ENCODE measurements at places on chromosomes 2 and 18. TPM values are rescaled to one million over a fixed set of nuclear protein-coding genes. Genes with fewer than 3 reads are reported as not detected.

GRCh38 chr18:12750076-12750714 is 47.4 kb downstream of the PSMG2 start:
- no peak for ATAC-seq

The SERPINB10 gene
- total RNA-seq = 2.0 TPM

GRCh38 chr18:6382963-6383362 is 31.7 kb downstream of the L3MBTL4 start:
- ATAC-seq = no peak

- ATAC-seq = no peak
Observed at GRCh38 chr2:132697556-132698205, 27.7 kb upstream of the LYPD1 start.

- no peak for ATAC-seq
Observed at GRCh38 chr18:79930020-79930642, 21.3 kb downstream of the SLC66A2 start.

DNA sequence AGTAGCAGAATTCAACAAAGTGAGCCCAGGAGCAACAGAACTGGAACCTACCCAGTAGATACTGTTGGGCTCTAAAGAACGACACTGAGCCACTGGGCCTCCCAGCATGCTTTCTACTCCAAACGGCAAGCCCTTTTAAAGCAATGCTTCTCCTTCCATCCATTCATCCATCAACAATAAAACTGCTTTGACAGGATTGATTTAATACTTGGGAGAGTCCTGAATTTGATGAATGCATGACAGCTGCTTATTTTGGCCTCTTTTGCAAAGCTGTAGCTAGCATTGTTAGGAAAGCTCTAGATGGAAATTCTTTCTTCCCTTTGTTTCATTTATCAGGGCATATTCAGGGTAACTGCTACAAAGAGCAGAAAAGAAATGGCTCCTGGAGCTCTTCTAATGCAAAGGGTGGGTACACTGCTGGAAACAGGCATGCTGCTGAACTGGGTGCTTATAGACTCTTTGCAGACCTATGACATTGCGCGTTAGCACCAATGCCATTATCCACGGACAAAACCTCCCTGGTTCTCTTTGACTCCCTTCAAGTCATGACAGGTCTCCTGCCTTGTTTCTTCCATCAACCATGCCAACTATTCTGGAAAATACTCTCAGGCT is 138.4 kb upstream of the HNRNPA3 start:
- ATAC-seq = no peak

The TBR1 gene
- total RNA-seq = not detected

DNA sequence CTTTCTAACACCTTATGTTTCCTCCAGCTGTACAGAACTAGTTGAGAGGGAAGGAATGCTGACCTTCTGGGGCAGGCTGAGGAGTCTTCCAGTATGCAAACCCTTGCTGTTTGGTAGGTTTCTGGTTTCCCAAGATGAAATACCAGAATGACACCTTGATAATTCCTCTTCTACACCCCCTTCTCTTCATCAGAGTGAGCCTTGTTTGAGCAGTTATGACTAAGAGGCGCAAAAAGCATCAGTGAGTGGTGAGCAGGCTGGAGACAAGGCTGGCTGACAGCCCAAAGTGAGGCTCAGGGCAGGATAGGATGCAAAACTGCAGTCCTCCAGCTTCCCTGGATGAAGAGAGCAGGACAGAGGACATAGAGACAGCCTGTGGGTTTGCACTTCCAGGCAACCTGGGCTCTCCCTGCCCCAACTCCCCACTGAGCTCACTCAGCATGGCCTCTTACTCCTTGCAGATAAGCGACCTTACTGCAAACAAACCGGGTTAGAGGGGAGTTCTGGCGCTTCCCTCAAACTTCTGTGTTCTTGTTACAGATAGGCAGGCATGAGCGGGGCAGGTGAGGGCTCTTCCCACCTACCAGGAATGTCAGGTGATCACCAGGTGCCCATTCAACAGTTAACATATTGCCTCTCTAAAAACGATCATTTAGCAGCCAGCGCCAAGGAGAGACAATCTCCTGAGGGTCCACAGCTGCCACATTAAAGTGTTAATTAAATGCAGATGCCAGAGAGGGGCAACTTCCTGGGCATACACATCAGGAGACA is 5.4 kb downstream of the MPPE1 start:
- no peak for ATAC-seq

The MEIS1 gene
- total RNA-seq = 132 TPM

The FZD7 gene
- total RNA-seq = 55.4 TPM

The HRH4 gene
- not detected for total RNA-seq

The B3GNT2 gene
- 10.5 TPM for total RNA-seq

DNA sequence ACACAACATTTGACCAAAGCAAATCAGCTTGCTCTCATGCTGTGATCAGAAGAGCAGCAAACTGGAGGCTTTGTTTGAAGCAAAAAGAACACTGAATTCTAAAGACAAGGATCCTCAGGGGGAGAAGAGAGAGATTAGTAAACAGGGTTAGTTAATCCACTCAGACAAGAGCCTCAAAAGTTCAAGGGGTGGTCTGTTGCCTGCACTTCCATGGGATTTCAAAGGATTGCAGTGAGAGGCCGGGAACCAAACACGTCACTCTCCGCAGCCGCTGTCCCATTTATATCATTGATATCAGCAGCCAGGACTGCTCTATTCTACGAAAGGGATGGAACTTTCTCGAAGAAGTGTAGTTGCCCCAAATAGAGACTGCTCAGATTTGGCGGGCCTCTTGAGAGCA is 97.8 kb upstream of the SP3 start:
- no peak for ATAC-seq

The SMYD5 gene
- 21.0 TPM for total RNA-seq

DNA sequence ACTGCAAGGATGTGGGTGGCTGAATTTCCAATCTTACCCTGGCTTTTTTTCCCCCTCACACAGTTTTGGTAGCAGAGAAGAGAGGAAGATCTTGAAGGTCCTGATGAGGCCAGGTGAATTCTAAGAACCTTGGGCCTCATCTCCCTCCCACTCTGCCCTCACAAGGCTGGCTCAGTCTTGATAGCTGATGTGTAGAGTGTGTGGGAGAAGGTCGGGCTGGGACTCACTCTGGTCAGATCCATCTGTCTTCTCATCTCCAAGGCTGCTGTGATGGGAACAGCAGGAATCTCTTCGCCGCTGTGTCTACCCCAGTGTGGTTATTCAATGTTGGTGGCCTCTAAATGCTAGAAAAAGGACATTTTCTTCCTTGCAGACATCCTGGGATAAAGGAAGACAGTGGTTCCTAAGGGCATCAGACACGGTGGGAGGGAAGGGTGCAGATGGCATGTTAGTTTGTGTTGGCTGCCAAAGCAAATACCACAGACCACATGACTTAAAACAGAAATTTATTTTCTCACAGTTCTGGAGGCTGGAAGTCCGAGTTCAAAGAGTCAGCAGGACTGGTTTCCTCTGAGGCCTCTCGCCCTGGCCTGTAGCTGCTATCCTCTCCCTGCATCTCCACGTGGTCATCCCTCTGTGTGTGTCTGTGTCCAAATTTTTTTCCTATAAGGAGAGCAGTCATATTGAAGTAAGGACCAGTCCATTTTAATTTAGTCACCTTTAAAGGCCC is 37.6 kb upstream of the MGAT4A start:
- no peak for ATAC-seq

DNA sequence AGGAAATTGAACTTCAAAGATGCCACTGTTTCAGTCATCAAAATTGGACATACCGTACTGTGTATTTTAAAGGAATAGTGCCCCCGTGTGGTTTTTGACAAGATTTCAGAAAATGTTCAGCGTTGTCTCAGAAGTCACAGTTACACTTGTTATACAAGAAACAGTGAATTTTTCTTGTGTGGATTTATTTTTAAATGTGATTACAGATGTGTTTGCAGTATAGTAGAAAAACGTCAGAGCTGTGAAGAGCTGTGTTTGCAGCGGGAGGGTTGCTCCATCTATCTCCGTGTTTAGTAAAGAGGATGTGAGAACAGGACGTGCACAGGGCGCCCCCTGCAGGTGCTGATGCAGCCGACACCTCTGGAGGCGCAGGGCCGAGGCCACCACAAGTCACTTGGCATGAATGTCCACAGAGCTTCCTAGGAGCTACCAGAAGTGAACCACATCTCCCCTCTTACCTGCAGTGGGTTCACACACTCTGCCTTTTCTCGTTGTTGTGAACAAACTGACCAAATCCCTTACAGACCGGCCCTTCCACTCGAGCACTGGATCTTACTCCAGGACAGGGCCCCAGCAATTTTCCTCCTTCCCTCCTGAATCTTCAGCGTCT is 73.1 kb downstream of the CACNB4 start:
- peak; percentile 90 for ATAC-seq

DNA sequence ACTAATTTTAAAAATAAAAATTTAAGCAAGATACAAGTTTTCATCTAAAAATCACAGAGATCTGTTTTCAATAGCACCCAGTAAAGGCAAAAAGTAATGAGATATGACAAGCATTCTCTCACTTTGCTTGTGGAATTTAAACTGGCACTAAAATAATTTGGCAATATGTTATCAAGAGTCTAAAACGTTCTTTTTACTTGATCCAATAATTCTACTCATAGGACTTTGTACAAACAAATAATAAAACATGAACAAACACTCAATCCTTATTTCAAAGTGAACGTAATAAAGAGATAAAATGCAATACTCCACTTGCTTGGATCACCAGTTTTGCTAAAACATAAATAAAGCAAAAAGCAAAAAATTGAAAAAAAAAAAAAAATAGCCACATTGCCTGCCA is 30.4 kb downstream of the PIAS2 start:
- no peak for ATAC-seq

DNA sequence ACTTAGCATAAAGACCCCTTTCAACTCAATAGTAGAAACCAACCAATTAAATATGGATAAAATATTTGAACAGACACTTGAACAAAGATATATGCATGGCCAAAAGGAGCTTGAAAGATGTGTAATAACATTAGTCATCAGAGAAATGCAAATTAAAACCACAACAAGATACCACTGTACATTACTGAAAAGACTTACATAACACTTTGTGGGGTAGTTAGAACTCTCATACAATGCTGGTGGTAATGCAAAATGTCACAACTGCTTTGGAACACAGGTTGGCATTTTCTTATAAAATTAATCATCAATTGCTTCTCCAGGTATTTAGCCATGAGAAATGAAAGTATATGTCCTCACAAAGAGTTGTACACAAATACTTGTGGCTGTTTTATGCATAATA is 60.7 kb downstream of the TTC27 start:
- ATAC-seq = no peak
